Amygdala (tissue), 56 donors: ENCODE measurements at places on chromosomes 4 and X.

GRCh38 chrX:100995469-100995868, 26.0 kb downstream of the ARL13A start:
- no peak for DNase-seq

DNA sequence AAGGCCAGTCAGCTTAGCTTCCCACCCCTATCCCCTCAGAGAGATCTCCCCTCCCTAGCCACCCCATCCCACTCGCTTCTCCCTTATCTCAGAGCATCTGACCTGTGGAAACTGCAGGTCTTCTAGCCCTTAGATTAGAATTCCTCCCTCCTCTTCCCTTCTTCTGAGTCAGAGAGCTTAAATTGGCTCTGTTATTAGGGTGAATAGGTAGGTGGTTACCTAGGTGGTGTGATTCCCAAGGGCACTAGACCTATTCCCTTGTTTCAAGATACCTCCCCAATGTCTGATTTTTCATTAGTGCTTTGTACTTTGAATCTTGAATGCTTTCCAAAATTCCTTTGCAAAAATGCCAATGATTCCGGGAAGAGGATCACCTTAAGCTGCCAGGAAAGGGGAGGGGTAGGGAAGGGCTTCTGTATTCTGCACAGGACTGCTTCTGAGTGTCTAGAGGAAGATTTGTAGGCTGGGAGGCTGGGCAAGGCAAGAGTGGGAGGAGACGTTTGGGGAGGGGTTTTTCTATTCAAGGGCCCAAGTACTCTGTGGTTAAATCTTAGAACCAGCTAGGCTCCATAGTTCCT, 24.5 kb upstream of the MSN start:
- DNase-seq, result no peak

DNA sequence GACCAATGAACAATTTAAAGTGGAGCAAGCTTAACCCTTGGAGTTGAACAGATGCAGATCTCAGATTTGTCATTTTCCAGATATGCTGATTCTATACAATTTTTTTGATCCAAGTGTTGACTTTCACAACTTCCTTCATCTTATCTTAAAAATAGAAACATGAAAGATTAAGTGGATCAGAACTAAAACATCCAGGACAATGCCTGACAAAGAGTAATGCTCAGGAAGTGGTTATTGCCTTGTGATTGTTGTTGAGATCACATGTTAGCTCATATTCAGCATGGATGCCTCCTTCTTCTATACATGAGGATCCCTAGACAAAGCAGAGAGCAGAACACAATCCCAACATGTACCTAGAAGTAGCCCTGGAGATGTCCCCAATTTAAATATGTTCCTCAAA, 160.9 kb downstream of the PPARGC1A start:
- DNase-seq, result no peak

- DNase-seq, result no peak
Measured at GRCh38 chr4:110184791-110185155, 13.6 kb downstream of the ELOVL6 start.

DNA sequence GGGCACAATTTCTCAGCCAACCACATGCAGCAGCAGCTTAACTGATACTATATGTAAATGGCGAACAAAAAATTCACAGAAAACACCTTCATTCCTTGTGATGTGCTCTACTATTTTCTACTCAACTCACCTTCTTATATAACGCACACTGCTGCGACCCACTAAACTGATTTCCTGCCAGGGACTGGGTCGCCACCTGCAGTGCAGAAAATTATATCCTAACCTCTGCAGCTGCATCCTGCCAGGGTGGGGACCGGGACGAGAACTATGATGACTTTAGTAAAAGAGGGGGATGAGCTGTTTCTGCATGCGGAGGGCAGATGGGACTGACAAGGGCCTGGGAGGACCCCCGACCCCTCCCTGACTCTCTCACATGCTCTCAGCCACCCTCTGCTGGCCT, 27.4 kb downstream of the ABLIM2 start:
- no peak for DNase-seq

DNA sequence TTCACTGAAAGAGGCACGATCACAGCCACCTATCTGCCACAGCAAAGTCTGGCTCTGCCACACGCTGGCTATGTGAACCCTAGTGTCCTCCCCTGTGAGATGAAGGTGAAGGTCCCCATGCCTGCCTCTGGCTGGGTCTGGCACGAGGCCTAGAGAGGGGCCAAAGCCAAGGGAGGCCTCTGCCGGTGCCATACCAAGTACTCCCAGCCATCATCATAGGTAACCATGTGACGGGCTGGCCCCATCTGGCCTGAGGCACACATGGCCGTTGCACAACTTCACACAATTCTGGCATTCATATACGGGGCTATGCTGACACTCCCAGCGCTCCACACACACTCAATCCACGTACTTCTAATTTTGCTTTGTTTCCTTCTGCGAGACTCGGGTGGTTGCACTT, 15.3 kb downstream of the NOP14 start:
- no peak for DNase-seq

DNA sequence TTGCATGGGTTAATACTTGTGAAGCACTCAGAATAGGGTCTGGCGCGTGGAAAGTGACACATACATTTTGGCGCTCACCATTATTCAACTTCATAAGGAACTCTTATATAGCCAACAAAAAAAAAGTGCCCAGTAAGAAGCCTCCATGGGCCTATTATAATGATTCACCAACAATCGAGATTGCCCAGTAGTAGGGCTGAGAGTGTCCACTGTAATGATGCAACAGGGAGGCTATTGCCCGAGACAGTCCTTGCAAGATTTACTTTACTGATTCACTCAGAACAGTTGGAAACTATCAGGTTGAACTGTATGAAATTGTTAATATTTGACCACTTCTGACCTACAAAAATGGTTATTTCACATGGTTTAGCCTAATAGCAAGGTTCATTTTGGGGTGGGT, 86.0 kb downstream of the PJA1 start:
- DNase-seq, result no peak

DNA sequence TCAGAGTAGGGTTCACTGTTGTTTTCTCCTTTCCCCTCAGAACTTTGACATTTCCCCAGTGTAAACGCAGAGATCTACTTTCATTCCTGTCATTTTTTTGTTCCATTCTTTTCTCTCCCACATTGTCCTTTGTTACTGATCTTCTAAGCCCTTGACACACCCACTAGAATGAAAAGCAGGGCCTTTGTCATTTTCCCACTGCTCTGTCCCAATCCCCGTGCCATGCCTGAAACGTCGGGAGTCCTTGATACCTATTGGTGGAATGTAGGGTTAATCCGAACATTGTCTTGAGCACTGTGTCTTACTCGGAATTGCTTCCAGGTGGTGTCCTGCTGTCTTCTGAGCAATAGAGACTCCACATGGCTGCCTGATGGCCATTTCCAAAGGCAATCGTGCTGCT, 887.1 kb upstream of the FRG1 start:
- no peak for DNase-seq

DNA sequence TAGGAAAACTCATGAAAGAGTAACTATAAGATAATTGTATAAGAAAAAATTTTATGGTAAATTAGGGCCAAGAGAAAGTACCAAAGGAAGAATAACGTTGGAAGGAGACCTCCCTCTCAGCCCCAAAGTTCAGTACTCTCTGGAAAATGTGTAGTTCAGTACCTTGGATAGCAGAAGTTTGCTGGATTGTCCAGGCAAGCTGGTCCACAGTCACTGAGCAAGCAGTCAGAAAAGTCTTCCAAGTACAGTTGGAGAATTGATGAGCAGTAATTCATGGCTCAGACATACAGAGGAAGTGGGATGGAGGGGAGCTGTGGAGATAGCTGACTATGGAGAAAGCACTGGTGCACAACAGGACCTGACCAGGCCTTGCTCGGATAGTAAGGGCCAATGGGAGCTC, 598.2 kb upstream of the NDST4 start:
- no peak for DNase-seq

DNA sequence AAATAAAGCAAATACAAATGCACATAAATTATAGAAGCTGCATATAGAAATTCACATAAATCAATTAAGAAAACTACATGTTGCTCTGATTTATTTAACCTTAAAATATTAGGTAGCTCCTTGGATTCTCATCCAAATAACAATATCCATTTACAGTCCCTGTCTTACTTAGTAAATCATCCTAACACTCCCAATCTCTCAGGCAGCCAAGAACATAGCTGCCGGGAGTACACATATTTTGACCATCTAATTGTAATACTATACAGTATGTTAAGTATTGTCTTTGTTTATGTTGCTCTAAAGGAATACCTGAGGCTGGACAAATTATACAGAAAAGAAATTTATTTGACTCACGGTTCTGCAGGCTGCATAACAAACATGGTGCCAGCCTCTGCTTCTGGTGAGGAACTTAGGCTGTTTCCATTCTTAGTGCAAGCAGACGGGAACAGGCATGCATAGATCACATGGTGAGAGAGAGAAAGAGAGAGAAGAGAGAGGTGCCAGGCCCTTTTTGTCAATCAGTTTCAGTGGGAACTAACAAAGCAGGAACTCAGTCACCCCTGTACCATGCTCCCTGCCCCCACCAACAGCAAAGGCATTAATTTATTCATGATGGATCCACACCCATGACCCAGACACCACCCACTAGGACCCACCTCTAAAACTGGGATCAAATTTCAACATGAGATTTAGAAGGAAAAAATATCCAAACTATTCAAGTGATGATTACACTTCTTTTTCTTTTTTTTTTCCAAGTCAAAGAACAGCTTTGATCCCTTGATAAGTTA, 614.8 kb upstream of the TECRL start:
- DNase-seq, result no peak

DNA sequence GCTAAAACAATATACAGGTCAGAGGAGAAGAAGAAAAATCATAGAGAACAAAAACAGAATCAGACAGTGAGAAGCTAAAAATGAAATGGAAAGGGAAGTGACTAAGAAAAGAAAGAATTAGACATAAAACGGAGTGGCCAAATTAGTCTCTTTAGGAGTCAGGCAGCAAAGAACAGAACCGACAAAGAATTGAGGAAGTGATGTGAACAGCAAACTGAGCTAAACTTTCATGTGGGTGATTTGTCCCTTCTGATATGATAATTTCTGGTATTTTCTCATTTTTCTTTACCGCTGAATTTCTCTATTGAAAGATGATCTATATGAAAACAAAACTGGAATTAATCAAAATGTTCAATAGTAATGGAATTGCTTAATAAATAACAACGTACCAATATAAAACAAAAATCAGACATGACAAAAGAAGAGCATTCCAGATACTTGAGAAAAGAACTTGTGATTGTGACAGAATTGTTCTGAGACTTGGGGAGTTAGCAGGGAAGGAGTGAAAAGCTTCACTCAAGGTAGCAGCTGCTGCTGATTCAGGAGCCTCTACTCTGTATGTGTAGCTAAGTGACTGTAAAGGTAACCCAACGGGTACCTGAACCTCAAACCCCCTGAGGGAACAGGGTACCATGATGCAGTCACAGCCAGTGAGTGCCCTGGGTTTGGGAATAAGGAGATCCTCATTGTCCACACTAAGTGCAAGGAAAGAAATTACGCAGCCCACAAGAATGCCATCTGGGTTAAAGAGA, 8.8 kb downstream of the TAPT1 start:
- no peak for DNase-seq

DNA sequence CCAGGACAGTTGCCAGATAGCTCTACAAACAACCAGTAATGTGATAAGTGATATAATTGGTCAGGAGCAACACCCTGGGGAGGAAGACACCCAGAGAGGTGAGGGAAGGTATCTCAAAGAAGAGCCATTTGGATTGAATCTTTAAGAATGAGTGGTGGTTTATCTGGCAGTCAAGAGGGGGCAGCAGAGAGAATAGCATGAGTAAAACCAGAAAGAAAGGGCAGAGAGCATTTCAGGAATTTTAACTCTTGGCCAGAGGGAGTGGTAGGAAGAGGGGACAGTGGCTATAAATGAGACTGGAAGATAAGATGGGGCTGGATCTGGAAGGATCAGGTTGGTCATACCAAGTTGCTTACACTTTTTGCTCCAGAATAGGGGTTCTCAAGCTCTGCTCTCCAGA, 5.9 kb upstream of the SEPTIN6 start:
- DNase-seq, result no peak

- no peak for DNase-seq
Measured at GRCh38 chrX:47129899-47130358, 14.6 kb downstream of the NDUFB11 start.

GRCh38 chrX:138745196-138745595, 33.7 kb upstream of the FGF13 start:
- no peak for DNase-seq

DNA sequence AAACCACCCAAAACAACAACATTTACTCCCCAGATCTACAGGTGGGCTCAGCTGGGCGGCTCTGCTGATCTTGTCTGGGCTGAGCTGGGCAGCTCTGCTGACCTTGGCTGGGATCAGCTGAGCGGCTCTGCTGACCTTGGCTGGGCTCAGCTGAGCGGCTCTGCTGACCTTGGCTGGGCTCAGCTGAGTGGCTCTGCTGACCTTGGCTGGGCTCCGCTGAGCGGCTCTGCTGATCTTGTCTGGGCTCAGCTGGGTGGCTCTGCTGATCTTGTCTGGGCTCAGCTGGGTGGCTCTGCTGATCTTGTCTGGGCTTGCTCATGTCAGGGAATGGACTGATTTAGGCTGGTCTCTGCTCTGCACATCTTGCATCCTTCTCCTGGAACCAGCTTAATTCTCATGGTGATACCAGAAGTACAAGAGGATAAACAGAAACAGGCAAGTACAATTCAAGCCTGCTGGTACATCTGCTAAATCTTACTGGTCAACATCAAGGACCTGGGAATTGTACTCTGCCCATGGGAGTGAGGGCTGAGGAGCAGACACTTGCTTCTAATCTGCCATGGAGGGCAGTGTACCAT, 248.5 kb upstream of the PSAPL1 start:
- no peak for DNase-seq

- DNase-seq, result no peak
Measured at GRCh38 chr4:184190711-184191110, 27.0 kb downstream of the ENPP6 start.

DNA sequence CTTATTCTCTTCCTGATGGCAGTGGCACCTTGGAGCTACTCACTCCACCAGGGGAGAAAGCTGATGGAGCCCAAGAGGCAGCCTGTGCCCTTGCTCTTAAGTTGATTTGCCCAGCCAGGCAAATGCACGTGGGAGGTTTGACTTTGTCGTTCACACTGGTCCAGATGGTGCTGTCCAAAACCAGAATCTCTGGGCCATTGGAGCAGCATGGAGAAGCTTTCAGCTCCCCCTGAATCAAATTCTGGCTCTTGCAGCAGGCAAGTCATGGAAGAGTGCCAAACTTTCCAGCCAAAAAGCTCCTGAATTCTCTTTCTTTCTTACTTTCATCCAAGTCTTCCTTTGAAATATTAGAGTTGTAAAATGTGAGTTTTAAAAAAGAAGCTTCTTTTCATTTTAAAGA, 970.4 kb downstream of the RPA4 start:
- peak; percentile 0 for DNase-seq

GRCh38 chr4:71711044-71711984, 72.6 kb downstream of the GC start:
- DNase-seq, result no peak
